CD4-positive, alpha-beta memory T cell (primary cell): ENCODE measurements at places on chromosomes 2 and 18.

DNA sequence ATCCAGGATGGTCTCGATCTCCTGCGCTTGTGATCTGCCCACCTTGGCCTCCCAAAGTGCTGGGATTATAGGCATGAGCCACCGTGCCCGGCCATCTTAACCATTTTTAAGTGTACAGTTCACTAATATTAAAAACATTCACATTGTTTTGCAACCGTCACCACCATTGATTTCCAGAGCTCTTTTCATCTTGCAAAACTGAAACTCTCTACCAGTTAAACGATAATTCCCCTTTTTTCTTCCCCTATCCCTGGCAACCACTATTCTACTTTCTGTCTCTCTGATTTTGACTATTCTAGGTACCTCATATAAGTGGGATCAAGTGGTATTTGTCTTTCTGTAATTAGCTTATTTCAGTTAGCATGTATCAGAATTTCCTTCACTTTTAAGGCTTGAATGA lies 16.8 kb upstream of the NEUROD1 start:
- DNase-seq = no peak

DNA sequence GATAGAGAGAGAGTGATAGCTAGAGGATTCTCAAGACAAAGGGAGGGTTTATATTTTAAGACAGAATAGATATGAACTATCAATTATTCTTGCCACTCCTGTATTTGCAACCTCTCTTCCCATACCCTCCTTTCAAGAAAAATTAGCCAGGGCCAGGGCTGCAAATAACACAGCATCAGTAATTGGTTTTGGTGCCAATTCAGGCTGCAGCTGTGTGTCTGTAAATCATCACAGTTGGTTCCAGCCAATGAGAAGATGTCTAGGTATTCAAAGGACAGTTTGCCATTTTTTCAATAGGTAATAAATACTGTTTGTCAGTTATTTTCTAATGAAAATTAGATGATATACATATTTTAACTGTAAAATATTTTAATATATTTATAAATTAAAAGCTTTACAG lies 73.5 kb downstream of the WDPCP start:
- DNase-seq = no peak

DNA sequence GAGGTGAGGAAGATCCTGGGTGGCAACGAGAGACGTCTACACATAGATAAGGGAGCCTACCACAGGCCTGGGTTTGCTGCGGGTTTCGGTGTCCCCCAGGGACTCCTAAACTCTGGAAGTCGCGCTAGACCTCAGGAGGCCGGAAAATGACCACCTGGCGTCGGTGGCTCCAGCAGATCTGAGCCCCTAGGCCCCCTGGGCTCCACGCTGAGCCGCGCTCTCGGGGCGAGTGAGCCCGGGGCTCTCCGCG lies 987 bp upstream of the DLX1 start:
- no peak for DNase-seq

- DNase-seq = no peak
Observed at GRCh38 chr2:171317492-171318125, 116.2 kb downstream of the METTL8 start.

DNA sequence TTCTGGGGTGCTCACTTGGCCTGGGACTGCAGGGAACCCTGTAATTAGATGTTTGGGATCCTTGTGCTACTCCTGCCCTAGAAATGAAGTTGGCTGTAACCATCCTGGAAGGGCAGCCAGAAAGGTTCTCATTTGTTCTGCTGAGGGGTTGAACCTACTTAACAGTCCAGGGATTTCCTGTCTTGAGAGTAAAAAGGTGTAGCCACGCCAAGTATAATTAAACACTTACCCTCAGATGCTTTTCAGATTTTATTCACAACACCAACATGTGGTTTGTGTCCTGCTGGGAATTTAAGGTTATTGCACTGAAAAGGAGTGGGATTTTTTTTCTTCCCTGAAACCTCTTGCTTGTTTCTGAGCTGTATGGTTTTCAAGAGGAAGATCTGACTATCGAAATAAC lies 222.4 kb upstream of the APCDD1 start:
- no peak for DNase-seq

DNA sequence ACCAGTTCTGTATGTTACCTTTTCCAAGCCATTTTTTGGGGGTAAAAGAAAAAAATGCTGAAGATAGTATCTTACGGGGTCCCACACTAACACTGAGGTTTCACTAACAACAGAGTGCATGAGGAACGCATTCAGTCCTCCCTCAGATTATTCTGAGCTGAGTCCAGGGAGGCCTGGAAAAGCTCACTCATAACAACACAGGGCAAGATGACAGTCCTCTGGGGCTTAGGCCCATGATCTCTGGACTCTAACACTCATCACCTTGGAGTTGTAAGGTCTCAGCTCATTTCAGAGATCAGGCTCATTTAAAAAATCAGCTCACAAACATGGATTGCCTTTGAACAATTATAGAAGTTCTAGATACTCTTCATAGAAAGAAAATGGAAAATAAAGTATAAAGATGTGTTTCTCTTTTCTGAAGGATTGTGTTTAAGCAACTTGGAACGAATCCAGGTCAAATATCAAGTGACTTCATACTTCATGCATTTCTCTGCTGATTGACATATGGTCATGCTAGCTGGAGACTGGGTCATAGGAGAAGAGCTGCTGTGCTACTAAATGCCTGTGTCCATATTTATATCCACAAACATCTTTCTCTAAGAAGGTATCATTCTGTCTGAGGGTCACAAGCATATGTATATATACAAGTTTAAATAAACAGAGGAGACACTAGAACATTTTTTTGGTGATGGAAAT lies 265.8 kb downstream of the ALK start:
- no peak for DNase-seq
